ENCODE measurements at places on chromosomes 6 and 20.
A peak's percentile ranks its signal among the peaks of the same experiment; 100 is the strongest.

GRCh38 chr6:38775870-38776269 lies 60.8 kb downstream of the DNAH8 start:
- DNase-seq: no peak

DNA sequence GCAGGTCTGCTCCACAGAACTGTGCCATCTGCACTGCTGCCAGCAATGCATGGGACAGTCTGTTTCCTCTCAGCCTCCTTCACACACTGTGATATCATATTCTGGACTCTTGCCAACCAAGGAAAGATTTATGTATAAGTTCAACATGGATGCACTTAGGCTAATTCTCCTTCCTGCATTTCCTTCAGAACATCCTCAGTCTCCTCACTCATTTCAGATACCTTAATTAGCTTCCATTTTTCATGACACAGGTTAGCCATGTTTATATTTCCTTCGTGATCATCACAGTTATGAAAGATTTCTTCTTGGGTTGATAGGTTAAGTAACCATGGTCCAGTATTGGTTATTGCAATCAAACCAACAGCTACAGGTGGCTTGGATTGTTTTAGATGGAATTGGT lies 46.4 kb upstream of the DDR1 start:
- DNase-seq: no peak

GRCh38 chr6:126812010-126812409 lies 306.5 kb upstream of the RSPO3 start:
- DNase-seq: no peak

- no peak for DNase-seq
These were observed 179.1 kb downstream of the COL19A1 start for GRCh38 chr6:70045413-70045812.

DNA sequence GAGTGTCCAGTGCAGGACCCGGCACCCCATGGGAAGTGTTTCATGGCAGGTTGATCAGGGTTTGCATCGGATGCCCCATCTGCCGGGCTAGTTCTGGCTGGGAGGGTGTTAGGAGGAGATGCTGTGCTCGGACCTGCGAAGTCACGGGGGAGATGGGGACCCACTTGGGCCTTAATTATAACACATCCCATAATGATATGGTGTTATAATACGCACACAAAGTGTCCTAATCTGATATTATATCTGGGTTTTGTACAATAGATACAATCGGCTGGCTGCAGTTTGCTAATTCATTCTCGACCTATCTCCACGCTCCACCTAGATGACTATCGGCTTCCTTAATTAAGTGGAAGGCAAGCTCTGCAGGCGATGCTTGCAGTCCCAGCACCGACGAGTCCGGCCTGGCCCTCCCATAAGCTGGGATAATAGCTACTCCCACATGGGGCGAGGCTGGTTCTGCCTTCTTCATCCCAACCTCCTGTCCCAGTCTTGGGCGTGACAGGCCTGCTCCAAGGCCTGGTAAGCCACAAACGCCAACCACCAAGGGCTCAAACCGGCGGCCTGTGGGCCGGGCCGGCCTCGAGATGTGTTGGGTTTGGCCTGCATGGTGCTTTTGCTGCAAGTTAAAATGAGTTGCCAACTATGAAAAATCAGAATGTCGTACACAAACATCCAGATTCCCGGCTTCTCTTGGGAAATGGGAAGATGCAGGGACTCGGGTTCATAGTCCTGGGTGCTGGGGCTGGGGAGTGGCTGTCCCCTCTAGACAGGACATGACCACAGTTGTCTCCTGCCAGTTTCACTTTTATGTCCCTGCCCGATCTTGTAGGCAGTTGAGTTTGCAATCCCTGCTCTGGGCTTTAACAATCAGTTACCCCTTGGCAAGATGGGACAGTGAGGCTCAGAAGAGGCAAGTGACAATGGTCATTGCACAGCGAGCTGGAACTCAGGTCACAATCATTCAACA lies 32.7 kb downstream of the CEBPB start:
- no peak for DNase-seq

DNA sequence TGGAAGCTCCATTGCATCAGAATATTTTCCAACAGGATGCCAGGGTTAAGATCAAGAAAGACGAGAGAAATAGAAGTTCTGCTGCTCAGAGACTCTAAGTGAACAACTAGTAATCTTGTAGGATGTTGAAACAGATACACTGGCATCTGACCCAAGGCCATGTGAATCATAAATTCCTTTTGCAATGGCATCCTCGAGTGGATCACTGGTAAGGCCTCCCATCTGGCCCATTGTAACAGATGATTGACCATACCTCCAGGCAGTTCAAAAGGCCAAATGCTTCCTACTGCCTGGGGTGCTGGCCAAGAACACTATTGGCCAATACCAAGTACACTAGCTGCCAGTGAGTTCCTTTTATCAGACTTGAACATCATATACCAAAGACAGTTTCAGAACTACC lies 9.9 kb upstream of the SLC17A3 start:
- no peak for DNase-seq

DNA sequence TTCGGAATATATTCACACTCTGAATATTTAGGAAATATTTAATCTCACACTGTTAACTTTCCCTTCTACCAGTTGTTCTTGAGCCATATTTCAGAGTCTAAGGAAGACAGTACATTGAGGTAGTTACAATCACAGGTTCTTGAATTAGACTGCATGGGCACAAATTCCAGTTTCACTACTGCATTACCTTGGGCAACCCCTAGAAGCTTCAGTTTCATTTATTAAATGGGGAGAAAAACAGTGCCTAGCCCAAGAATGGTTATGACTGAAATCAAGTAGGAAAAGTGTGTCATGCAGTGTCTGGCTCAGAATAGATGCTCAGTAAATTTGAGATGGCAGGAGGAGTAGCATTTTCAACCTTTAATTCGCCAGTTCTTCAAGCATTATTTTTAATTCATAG lies 124.5 kb upstream of the SAMD5 start:
- no peak for DNase-seq

DNA sequence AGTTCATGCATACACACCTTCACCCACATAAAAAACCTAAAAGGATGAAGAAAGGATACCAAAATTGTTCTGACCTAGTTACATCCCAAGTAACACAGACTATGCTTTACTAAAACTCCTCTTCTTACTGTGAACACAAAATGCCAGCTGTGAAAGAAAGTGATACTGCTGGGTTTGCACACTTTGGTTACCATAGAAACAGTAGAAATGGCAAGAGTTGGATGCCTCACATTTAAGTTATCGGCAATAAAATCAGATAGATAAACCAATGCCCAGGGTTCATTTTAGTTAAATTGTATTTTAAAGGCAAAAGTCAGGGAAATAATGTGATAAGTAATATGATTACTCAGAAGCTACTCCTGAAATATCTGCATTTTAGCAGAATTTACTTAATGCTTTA lies 161.9 kb downstream of the CDK19 start:
- DNase-seq: no peak

GRCh38 chr6:24985323-24985722 lies 49.6 kb upstream of the RIPOR2 start:
- DNase-seq: peak; percentile 53

DNA sequence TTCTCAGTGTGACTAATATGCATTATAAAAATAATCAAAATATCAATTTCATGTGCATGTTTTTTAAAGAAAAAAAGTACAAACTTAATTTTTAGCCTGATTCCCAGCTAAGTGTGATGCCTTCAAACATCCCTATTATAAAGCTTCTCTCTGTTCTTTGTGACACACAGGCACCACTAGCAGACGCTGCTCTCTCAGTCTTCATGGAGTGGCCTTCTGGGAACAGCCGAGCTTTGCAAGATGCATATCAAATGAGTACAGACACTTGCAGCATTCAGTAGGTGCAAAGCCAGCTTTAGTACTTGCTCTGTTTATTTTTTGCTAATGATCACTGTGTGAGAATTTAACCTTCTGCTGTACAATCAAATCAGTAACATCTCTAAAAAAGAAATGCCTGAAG lies 340.0 kb downstream of the ADGRB3 start:
- DNase-seq: peak; percentile 17

GRCh38 chr6:125812394-125813292 lies 21.9 kb downstream of the NCOA7 start:
- no peak for DNase-seq

DNA sequence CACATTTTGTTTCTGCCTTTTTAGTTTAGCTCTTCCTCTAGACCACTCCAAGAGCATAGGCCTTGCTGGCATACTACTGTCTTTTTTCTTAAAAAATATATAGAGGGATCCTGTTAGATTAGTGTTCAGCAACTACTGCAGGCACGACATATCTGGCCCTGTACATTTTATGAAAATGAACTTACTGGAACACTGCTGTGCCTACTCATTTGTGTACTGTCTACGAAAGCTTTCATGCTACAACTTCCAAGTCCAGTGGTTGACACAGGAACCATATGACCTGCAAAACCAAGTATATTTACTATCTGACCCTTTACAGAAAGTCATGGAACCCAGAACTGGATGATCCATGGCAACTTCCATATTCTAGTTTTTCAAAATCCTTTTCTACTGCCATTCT lies 66.6 kb upstream of the SPTLC3 start:
- DNase-seq: no peak

GRCh38 chr20:24027229-24027628 lies 38.6 kb upstream of the GGTLC1 start:
- no peak for DNase-seq

GRCh38 chr20:43662943-43663655 lies 3.8 kb upstream of the MYBL2 start:
- DNase-seq: no peak

DNA sequence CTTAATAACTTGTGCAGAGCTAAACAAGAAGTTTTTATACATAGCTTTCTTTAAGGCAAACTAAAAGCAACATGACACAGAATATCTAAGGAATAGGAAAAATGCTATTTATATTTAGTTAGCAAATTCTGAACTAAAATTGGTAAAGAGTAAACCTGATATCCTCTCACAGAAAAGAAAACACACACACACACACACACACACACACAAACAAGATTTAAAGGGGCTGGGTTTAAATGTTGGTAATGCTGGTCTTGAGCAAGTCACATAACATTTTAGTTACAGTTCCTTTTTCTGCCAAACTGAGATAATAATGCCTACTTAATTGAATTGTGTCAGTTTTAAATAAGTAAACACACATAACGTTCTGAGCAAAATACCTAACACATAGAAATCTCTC lies 1.6 kb downstream of the TRDN start:
- DNase-seq: no peak
